ENCODE measurements at places on chromosomes 1 and 21. TPM values are rescaled to one million over a fixed set of nuclear protein-coding genes. Genes with fewer than 3 reads are reported as not detected.

Gene TMEM63A
- 47.5 TPM for total RNA-seq

DNA sequence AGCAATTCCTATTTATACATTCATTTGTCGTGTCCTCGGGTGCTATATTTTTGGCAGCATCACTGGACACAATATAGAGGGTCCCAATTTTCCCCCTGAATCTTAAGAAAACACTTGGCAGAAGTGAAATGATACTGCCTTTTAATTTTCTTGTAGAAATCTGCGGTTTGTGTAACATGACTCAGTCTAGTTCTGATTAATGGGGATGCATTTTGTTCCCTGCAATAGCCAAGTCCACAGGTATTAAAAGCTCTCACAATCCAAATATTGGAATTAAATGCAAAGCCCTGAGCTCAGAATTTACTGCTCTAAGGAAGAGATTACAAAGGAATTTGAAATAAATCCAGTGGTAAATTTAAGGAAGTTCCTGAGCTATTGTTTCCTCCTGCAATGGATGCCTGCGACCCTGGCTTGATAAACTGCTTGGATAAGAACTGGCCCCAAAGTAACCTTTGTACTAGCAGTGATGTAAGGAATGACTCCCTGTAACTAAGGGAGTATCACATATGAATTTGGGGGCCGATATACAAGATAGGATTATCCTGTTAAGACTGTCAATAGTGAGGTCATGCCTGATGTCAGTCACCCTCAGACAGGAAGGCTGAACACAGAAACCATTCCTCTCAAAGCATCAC is 349.7 kb upstream of the C1orf87 start:
- no peaks in the 10 kb centered on the region for H3K27me3 ChIP-seq
- H3K4me3 ChIP-seq, result no peak overlapping the region
- no peaks in the 10 kb centered on the region for H3K36me3 ChIP-seq
- no peaks in the 10 kb centered on the region for H3K4me1 ChIP-seq
- DNase-seq, result peak; percentile 16
- H3K27ac ChIP-seq, result peak overlapping the region; percentile 26

DNA sequence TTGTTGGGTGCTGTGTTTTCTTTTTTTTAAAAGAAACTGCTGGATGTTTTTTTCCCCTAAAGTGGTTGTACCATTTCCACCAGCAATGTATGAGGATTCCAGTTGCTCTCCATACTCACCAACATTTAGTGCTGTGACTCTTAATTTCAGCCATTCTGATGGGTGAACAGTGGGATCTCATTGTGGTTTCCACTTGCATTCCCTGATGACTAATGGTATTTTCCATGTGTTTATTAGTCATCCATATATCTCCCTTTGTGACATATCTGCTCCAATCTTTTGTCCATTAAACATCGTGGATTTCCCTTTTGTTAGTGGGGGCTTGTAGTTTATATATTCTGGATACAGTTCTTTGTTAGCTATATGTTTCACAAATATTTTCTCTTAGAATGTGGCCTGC is 206.0 kb downstream of the CAMTA1 start:
- H3K27me3 ChIP-seq, result peaks cover 14% of the 10 kb centered on the region
- no peaks in the 10 kb centered on the region for H3K36me3 ChIP-seq
- no peaks in the 10 kb centered on the region for H3K4me1 ChIP-seq
- H3K4me3 ChIP-seq, result no peak overlapping the region
- H3K27ac ChIP-seq, result no peak overlapping the region

Gene ACP6
- total RNA-seq, result 14.2 TPM

GRCh38 chr1:116771997-116772647 is 17.9 kb downstream of the CD2 start:
- no peaks in the 10 kb centered on the region for H3K27me3 ChIP-seq
- H3K36me3 ChIP-seq, result no peaks in the 10 kb centered on the region
- DNase-seq, result no peak

DNA sequence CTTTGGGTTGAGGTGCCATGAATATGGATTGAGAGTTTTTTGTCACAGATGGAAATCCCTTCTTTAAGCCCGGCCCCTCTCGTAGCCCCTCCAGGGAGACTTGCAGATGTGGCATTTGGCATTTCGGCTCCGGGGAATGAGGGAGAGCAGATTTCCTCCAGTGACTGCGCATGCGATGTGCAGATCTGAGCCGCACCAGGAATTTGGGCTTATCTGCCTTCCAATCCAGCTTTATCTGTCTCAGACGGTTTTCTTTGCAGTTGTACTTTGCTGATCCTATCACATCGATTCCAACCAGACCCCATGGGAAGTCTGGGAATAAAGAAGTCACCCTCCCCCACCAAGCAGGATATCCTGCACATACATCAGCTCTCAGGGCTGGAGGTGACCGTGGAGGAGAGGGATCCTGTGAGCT is 11.7 kb downstream of the KIF26B start:
- H3K4me1 ChIP-seq, result peaks cover 12% of the 10 kb centered on the region
- no peaks in the 10 kb centered on the region for H3K27me3 ChIP-seq
- H3K4me3 ChIP-seq, result no peak overlapping the region

Gene LCE1B
- not detected for total RNA-seq

DNA sequence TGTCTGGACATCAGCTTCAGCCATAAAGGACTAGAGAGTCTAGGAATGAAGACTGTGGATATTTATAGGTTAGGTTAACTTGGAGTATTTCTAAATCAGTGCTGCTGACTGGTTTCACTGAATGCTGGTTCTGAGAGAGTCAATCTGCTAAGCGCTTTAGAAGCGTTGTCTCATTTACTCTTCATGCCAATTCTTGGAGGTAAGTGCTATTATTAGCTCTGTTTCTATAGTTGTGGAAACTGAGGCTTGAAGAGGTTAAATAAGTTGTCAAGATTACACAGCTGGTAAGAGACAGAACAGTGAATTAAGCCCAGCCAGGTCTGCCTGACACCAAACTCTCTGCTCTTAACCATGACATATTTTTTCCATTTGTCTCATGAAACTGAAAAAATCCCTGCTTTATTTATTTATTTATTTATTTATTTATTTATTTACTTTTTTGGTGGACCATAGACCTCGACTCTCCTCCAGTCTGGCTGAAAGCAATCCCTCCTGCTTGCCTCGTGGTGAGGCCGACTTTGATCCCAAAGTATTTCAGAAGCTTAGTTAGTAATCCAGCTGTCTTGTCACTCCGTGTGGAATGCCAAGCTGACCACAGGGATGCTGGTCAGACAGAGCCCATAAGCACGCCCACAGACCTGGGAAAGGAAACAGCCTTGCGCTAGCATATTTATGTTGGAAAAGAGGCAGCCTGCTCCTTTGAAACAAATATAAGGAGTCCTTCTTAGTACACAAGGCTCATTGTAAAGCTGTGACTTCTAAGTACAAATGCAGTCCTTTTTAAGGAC is 16.9 kb downstream of the NTMT2 start:
- H3K27me3 ChIP-seq, result no peaks in the 10 kb centered on the region
- H3K4me3 ChIP-seq, result no peak overlapping the region
- peak; percentile 63 for DNase-seq

GRCh38 chr1:118907466-118907865 is 80.7 kb downstream of the TBX15 start:
- no peak for DNase-seq
- no peaks in the 10 kb centered on the region for H3K36me3 ChIP-seq
- H3K4me3 ChIP-seq, result no peak overlapping the region
- no peaks in the 10 kb centered on the region for H3K4me1 ChIP-seq
- no peak overlapping the region for H3K27ac ChIP-seq
- no peaks in the 10 kb centered on the region for H3K27me3 ChIP-seq

Gene GBP6
- total RNA-seq, result 0.03 TPM

- H3K4me3 ChIP-seq, result no peak overlapping the region
- no peak overlapping the region for H3K27ac ChIP-seq
- DNase-seq, result no peak
- no peaks in the 10 kb centered on the region for H3K36me3 ChIP-seq
- H3K4me1 ChIP-seq, result no peaks in the 10 kb centered on the region
Measured at GRCh38 chr21:42392731-42393442, 3.0 kb downstream of the TMPRSS3 start.

Gene VASH2
- 3.6 TPM for total RNA-seq

GRCh38 chr1:46295306-46295705 is 8.1 kb downstream of the LRRC41 start:
- H3K4me3 ChIP-seq, result no peak overlapping the region
- H3K27ac ChIP-seq, result no peak overlapping the region
- H3K27me3 ChIP-seq, result no peaks in the 10 kb centered on the region
- H3K36me3 ChIP-seq, result no peaks in the 10 kb centered on the region

- peak overlapping the region; percentile 40 for H3K4me3 ChIP-seq
- peak overlapping the region; percentile 76 for H3K27ac ChIP-seq
- H3K27me3 ChIP-seq, result no peaks in the 10 kb centered on the region
- DNase-seq, result no peak
- H3K36me3 ChIP-seq, result no peaks in the 10 kb centered on the region
Measured at GRCh38 chr1:70220517-70221237, 503 bp upstream of the SRSF11 start.

GRCh38 chr1:153375511-153375910 is at the start of gene S100A12:
Gene S100A12, minus strand, starts transcription at chr1:153375621. Its CDS starts 1,029 bp downstream, at chr1:153374592.
- no peaks in the 10 kb centered on the region for H3K27me3 ChIP-seq
- no peaks in the 10 kb centered on the region for H3K4me1 ChIP-seq
- no peak within 1 kb of the TSS for H3K4me3 ChIP-seq
- no peaks in the 10 kb centered on the region for H3K36me3 ChIP-seq
- DNase-seq, result peak; percentile 42
- H3K27ac ChIP-seq, result no peak within 1 kb of the TSS

DNA sequence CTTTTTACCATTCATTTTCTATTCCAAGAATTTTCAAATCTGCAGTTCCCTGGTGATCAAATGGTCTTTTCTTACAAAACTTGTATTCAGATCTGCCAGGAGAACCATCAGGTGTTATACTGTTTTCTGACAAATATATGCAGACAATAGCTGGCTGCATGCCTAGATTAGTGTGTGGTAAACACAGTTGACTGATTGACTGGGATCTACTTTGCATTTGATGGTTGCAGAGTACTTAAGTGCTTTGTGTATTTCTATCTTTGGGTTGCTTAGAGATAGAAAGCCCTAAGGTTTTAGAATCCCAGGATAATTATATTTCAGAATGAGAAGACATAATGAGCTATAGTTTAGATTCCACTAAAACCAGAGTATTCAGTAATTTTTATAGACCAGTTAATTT is 102.0 kb upstream of the CHODL start:
- no peak for DNase-seq
- no peak overlapping the region for H3K4me3 ChIP-seq
- no peaks in the 10 kb centered on the region for H3K4me1 ChIP-seq
- H3K27ac ChIP-seq, result no peak overlapping the region

Gene RNU1-2
- under 0.01 TPM for total RNA-seq

Gene CD164L2
- not detected for total RNA-seq

DNA sequence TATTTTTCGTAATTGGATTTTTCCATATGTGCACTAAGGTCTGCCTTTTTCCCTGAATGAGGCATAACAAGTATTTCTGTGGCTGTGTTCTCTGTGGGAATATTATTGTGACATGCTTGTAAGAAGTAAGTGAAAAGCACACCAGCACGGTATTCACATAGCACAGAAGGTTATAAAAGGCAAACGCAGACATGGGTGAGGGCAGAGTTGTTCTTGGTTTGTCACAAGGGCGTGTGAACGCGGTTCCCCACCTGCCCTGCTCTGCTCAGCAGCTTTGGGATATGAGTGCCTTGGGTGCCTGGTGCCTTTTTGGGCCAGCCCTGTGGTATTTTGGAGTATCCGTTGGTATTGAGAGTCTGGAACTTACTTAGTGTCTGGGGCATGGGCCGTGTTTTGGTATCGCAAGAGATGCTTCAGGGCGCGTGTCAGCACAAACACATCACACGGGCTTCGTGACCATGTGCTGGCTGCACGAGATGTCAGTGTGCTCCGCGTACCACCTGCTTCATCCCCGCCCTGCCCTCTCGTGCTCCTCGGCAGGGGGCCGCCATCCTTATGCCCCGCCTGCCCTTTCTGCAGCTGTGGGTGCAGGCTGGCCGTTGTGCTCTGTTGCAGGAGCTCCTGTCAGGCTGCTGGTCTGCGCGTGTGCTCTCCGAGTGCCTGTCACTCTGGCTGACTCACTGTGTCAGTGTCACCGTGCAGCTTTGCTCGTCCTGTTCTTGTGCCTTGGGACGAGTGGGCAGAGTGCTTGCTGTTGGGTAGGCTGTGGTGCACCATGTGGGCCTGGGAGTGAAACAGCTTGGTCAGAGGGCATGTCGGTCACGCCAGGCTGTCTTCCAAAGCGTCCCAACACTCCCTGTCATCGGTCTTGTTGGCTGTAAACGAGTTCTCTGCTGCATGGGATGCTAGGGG is 15.0 kb downstream of the SKI start:
- no peak overlapping the region for H3K27ac ChIP-seq
- H3K4me3 ChIP-seq, result no peak overlapping the region
- H3K27me3 ChIP-seq, result no peaks in the 10 kb centered on the region
- no peaks in the 10 kb centered on the region for H3K36me3 ChIP-seq
- no peak for DNase-seq

DNA sequence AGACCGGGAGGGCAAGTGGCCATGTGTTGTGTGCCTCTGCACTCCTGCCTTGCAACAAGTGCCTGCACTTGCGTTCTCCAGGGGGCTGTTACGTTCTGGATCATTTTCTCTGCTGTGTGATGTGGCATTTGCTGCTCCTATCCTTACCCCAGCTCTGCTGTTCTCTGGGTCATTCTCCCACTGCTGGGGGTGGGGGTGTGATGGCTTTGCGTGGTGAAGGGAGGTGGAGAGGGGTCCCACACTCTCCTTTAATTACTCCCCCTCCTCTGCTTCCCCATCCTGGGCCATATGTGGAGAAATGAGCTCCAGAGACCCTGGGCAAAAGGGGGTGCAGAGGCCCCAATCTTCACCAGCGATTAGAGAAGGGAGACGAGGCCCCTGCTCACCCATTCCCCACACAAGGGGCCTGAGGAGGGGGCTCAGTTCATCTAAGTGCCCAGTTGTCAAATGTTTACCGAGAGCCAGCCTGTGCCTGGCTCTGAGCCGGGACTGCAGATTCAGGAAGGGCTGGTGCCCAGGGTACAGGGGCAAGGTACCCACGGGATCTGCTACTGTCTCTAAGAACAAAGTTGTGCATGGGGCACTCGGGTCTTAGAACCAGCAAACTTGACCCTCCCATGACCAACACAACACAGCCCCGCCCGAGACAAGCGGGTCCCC is 355.4 kb downstream of the PTPRU start:
- H3K27me3 ChIP-seq, result no peaks in the 10 kb centered on the region
- H3K4me1 ChIP-seq, result no peaks in the 10 kb centered on the region
- DNase-seq, result no peak
- H3K36me3 ChIP-seq, result no peaks in the 10 kb centered on the region
- H3K4me3 ChIP-seq, result no peak overlapping the region
